Type B pancreatic cell (in vitro differentiated cells): ENCODE measurements at places on chromosomes 6 and 20.

DNA sequence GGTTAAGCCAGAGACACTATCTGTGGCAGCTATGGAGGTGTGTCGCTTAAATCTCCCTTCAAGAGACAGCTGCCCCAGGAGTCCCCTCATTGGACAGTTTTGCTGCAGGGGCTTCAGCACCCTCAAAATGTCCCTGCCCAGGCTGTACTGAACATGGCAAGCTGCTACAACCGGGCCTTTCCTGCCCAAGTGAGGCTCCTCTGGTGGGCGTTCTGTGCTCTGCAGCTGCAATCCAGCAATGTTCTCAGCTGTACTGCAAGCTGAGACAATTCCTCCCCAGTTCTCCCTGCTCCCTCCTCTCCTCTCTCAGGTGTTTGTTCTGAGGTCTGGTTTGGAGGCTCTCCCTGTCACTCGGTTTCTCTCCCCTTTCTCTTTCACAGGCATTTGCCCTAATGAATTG lies 190.8 kb upstream of the LAMP5 start:
- DNase-seq = no peak

DNA sequence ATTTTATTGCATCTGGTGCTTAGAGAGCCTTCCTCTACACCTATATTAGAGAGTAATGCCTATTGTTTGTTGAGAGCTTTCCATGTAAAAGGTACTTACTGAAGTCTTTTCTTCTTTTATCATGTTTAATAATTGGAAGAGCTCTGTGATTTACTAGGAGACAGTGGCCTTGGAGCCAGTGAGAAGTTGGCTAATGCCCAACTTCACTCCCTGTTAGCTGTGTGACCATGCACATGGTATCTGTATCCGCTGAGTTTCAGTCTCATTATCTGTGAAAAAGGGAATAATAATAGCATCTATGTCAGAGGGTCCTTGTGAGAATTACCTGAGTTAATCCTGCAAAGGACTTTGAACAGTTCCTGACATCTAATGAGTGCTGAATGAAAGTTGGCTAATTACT lies 105.0 kb downstream of the CD109 start:
- no peak for DNase-seq

DNA sequence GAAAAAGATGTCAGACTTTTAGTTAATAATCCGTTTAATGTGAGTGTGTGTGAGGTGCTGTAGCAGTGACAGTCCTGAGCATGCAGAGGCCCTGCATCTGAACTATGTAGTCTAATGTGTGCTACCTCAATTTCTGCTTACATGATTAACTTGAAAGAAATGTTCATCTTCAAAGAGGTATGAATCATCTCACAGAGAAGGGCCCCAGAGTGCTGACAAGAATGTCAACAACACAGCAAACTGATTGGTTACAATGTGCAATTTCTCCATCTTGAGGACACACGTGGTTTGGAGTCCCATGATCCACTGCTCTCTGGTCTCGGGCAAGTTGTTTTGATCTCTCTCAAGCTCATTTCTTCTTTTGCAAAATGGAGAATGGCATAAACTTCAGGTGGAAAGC lies 61.7 kb upstream of the EMILIN3 start:
- DNase-seq = no peak

DNA sequence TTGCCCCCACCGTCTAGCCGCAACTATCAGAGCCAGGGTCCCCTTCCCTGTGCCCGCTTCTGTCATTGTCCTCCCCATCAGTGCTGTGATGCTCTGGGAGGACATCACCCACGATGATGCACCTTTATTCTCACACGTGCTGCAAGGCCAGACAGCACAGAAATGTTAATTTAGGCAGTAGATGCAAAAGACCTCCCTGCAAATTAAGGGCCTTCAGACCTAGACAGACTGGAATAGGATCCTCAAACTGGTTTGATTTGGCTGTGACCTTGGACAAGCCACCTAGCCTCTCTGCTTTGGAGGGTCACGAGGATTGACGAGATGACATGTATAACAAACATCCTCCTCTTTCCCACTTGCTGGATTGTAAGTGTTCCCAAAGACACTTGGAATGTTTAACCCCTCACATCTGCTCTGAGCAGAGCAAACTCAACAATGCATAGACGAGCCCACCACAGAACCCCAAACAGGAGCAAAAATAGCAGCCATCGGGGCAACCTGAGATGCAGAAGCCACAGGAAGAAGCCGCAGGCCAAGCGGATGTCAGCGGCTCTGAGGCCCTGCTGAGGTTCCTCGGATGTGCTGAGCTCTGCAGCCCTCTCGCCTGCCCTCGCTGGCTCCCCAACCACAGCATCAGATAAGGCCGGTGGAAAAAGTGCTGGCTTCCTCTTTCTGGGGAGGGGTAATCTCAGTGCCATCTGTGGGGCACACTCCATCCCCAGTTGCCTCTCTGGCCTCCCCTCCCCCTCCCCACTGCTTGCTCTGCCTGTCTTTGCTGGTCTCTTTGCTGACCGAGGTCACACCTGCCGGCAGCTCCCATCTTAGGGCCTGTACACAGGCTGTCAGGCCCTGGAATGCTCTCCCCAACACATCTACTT lies 35.3 kb downstream of the TOX2 start:
- DNase-seq = no peak

DNA sequence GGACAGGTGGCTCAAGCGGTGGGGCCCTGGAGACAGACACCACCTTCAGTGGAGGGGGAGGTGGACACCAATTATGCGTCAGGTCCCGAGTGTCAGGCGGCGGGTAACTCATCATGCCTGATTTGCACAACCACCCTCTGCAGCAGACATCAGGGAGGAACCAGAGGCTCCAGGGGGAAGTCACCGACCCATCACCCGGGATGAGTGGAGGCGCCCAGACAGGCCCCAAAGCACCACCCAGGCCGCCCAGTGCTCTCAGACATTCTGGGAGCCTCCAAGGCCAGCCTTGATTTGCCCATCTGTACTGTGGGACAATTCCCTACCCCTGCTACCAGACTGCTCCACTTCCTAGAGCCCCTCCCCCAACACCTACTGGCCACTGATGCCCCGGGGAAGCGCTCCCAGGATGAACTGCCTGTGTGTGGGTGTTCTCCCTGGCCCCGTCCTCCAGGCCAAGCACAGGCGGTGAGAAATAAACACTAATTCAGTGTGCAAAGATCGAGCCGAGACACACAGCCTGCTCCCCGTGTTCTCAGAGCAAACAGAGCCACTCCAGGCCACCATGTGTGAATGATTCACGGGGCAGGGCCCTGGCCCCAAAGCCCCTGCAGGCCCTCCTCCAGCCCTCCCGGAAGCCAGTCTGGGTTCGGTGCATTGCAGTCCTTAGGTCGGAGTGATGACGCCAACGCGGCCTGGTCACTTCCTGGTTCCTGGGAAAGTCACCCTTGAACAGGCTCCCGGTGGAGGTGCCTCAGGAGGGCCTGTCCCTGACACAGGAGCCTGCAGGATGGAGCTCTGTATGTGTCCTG lies 107.2 kb downstream of the ASXL1 start:
- no peak for DNase-seq

- DNase-seq = no peak
These were observed 99.2 kb upstream of the TMEM181 start for GRCh38 chr6:158460602-158461169.

DNA sequence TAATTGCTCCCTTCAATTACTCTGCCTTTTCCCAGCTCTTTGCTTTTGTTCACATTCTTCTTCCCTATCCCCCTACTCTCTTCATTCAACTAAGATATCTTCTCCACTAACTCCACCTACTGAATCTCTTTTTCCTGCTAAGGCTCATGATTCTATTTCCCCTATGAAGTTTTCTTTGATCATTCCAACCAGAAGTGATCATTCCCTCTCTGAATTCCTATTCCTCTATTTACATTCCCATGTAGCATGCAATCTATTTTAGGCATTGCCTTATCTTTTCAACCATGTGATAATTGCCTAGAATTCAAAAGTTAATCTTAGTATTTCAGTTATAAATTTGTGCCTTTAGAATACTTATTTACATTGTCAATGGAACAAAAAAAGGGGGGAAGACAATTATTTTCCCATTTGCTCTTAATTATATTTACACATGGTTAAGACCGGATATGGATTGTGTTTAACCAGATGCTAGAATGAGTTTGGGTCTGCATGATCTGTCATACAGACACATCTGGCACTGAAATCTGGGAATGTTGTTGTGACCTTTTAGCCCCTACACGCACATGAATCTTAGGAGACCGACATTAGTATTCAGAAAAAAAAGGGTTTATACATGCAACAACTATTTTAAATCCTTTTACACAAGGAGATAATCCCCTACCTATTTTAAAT lies 20.8 kb downstream of the MOXD1 start:
- DNase-seq = no peak

DNA sequence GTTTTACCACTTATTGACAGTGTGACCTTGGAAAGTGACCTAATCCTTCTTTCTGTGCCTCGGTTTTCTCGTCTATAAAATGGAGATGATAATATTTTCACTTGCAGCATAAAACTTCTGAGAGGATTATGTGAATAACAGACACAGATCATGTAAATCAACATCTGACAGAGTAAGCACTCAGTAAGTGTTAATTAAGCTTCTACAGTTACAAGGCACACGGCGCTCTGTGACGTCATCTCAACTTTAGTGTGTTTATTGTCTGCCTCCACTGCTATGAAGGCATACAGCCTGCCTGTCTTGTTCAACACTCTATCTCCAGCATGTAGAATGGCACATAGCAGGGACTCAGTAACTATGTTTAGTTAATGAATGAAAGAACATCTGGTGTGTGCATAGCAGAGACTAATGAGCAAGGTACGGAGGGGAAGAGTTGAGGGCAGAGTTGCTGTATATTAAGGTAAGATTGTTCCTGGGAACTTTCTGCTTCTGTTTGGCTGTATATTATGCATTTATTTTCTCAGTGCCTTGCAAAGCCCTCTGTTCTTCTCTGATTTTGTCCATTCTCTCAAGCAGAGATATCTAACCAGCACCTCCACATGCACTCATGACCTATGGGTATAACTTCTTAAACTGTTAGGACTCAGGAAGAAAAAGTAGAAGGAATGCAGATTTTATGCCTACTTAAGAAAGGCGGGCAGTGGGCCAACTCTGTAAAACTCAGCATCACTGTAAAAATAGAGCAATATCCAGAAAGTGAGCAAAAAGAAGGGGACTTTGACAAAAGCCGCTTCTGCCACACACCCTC lies 66.4 kb upstream of the STMND1 start:
- DNase-seq = no peak

DNA sequence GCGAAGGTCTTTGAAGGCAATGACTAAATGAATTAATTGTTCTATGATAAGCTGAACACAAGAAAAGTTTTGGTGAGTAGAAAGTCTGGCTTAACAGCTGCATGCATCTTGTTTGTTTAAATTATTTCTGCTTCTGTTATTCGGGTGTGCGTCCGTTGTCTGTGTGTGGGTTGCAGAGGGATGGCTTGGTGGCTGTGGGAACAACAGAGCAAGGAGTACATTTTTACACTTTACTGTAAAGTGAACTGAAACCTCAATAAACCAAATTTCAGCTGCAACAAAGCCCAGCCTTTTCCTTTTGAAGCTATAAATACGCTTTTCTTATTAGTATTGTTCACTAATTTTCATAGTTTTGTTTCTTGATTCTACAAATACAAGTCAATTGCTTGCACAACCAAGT lies 3.5 kb upstream of the LAMP5 start:
- DNase-seq = no peak
